ENCODE measurements at places on chromosomes 12 and 14.

- DNase-seq, result no peak
Observed at GRCh38 chr14:104556256-104557021, 23.1 kb upstream of the C14orf180 start.

GRCh38 chr14:67158566-67158965 lies 30.7 kb upstream of the GARIN2 start:
- DNase-seq, result no peak

DNA sequence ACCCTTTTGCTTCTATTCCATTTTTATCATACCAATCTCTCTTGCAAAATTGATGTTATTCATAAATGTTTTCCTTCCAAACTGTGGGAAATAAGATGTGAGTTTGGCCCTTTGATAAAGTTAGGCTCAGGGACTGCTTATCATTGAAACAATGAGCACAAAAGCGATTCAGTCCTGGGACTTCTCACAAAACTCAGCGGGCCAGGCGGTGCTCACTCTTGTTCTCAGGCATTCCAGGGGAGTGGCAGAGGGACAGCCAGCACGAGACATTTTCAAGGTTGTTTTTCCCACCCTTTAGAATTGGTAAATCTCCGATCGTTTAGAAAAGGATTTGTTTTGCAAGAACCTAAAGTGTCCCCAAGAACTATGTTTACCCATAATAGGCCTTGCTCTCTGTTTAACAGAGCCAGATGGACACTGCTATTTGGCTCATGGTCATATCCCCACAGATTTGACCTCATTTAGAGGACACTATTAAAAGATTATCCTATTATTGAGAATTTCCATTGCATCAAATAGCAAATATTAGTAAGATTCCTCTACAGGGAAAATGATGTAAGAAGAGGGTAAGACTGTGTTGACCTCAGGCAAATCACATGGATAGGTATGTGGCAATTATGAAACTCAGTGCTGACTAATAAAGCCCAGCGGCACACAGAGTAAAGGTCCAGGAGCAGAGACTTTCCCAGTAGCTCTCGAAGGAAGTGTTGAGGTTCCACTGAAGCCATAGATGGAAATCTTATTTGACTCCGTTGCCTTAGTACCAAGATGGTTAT lies 102.7 kb upstream of the USP44 start:
- DNase-seq, result no peak

DNA sequence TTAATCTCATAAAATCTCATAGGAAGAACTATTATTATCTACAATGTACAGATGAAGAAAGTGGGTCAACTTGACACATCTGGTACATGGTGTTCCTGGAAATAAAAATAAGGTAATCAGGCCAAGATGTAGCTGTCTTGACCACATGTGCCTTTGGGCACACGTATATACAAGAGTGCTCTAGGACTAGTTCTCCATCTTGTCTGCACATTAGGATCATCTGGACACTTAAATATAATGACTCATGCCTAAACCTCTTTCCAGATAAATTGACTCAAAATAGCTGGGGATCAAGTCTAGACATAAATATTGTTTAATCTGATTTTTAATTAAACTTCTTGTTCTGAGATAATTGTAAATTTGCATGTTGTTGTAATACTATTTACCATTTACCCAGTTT lies 182.6 kb downstream of the CNTN1 start:
- DNase-seq, result no peak
